ENCODE measurements at places on chromosomes 7 and 10.

DNA sequence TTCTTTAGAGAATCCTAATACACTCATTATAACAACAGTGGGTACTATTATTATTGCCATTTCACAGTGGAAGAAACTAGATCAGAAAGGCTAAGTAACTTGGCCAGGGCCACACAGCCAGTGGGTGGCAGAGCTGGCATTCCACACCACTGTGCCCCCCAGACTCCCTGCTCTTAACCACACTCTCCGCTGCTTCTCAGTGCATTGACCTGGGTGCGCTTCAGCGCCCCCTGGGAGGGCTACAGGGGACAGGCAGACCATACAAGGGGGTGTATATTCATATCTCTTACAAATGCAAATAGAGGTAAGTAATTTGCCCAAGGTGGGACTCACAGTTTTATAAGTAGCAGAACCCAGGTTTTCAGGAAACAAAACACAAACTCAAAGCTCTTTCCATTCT, 77.0 kb upstream of the NMT2 start:
- DNase-seq, result peak; percentile 38

DNA sequence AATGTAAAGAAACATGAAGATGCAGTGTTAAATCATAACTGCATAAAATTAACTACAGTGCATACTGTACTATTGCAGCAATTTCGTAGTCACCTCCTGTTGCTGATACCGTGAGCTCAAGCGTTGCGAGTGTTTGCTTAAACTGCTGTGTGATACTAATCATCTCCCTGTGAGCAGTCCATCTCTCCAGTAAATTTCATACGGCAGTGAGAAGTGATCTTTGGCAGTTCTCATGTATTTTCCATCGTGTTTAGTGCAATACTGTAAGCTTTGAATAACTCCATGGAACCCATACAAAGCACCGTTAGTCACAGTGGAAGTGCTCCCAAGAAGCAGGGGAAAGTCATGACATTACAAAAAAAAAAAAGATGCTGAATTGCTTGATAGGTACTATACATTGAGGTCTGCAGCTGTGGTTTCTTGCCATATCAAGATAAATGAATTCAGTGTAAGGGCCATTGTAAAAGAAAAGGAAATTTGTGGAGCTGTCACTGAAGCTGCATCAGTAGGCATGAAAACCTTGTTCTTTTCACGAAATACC, 360.4 kb downstream of the EXOC4 start:
- DNase-seq, result no peak

GRCh38 chr10:15227611-15228372, 59.3 kb upstream of the NMT2 start:
- DNase-seq, result no peak

DNA sequence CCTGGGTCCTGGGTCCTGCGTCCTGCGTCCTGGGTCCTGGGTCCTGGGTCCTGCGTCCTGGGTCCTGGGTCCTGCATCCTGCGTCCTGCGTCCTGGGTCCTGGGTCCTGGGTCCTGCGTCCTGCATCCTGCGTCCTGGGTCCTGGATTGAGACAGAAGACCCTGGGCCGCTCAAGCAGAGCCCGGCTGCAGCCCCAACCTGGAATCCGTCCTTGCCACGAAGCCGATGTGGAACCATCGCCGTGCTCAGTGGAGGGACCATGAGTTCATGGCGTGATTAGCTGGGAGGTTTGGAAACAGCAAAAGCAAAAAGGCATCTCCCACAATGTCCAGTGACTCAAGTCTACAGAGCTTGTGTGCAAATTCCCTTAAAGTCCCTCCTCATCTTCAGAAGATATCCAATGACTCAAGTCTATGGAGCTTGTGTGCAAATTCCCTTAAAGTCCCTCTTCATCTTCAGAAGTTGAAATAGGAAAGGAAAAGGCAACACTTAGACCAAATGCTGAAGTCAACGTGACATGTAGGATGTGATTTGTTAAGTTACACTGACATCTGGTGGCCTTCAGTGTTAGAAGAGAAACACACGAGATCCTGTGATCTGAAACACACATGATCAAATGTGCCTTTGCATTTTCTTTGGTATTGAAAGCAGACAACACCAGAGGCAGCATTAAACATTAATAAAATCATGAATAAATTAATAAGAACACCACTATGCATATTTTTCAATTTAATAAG, 179.9 kb downstream of the PTPRN2 start:
- DNase-seq, result peak; percentile 15

GRCh38 chr7:51101111-51101757, 215.4 kb downstream of the COBL start:
- DNase-seq, result no peak

- no peak for DNase-seq
Measured at GRCh38 chr10:121772406-121772805, 155.4 kb downstream of the ATE1 start.

DNA sequence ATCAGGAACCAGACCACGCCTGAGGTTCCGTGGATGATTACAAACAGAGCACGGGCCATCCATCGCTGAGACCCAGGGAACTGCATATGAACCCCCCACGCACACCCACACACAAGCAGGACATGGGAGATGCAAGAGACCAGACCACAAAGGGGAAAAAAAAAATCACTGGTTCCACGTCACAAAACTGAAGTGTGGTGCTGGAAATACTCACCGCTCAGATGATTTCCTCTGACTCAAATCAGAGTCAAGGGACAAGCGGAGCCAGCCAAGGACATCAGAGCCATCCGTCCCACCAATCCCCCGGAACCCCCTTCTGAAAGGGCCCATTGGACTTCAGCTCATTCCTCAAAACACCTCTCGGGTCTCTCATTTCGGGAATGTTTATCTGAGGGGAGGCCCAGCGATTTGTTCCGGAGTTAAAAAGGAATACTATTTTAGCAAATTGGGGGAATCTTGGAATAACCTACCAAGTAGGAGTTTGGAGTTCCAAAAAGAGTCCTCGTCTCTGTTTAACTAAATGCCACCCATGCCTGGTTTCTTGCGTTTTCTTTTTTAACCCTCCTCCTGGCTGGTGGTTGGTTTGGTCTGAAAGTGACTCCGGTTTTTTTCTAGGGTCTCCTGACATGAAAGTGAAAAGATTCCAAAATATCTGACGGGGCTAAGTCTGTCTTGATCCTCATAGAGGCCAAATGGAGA, 15.0 kb downstream of the SNX8 start:
- no peak for DNase-seq

DNA sequence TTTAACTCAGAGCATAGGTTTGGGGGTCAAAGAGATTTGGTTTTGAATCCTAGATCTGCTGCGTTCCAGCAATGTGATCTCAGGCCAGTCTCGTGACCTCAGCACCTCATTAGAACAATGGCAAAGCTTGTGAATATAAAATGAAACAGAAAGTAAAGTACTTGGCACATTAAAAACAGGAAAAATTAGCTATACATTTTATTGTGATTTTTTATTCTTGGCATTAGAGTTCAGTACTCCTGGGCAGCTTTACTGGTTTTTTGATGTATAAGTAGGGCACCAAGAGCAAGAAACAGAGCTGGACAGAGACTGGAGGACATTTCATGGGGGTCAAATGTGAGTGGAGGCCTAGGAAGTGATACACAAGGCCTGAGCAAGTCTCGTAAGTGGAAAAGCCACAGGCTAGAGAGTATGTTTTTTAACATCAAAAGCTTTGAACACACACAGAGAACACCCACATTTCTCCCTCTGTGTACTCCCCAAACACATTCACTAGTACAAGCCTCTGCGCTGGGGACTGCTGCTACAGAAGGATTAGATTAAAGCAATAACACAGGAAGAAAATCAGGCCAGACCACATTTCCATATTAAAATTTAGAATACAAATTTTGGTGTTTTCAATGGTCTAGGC, 157.2 kb upstream of the SLC25A13 start:
- DNase-seq, result no peak

DNA sequence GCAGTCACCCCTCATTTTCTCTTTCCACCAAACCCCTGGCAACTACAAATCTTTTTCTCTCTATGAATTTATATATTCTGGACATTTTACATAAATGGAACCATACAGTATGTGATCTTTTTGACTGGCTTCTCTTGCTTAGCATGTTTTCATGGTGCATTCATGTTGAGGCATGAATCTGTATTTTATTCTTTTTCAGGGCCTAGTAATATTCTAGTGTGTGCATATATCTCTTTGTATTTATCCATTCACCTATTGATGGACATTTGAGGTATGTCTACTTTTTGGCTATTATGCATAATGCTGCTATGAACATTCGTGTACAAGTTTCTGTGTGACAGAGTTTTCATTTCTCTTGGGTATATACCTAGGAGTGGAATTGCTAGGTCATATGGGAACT, 78.2 kb downstream of the HACD1 start:
- DNase-seq, result no peak

DNA sequence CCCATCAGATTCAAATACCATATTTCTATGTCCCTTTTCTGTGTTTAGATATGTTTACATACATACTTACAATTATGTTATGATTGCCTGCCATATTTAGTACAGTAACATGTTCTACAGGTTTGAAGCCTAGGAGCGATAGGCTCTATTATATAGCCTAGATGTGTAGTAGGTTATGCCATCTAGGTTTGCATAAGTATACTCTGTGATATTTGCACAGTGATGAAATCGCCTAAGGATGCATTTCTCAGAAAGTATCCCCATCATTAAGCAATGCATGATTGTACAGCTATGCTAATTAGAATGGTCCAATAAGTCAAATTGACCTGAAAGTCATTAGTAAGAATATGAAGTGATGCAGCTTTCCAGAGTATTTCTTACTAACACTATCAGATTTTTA, 1171.7 kb upstream of the LRRTM3 start:
- DNase-seq, result no peak

DNA sequence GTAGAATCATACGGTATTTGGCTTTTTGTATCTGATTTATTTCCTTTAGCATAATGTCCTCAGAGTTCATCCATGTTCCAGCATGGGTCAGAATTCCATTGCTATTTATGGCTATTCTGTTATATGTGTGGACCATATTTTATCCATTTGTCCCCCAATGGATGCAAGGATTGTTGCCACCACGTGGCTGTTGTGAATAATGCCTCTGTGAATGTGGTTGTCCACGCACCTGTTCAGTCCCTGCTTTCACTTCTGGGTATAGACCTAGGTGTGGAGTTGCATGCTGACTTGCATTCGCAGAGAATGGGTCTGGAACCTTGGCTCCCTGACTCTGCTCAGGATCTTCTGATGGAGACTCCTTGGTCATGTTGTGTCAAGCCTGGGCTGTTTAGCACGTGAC, 199.9 kb downstream of the CAMK1D start:
- DNase-seq, result no peak

GRCh38 chr7:159006610-159007130, 138.0 kb downstream of the VIPR2 start:
- no peak for DNase-seq

DNA sequence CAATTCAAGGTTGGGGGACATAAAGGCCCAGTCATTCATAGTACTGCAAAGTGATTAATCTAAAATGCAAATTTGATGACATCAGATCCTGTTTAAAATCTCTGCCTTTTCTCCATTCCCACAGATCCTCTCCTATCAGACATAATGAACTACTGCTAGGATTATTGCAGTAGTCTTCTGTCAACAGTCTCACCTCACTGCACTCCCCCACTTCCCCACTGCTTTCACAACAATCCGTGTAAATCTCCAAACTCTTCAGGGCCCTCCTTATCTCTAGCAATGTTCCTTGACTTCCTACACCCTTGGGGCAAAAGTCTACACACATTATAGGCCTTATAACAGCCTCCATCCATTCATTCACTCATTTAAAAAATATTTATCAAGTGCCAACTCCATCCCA, 112.4 kb downstream of the KBTBD2 start:
- no peak for DNase-seq

- DNase-seq, result no peak
Measured at GRCh38 chr10:110109511-110109910, 97.9 kb upstream of the MXI1 start.

GRCh38 chr10:71663311-71663710, 56.3 kb downstream of the C10orf105 start:
- no peak for DNase-seq

DNA sequence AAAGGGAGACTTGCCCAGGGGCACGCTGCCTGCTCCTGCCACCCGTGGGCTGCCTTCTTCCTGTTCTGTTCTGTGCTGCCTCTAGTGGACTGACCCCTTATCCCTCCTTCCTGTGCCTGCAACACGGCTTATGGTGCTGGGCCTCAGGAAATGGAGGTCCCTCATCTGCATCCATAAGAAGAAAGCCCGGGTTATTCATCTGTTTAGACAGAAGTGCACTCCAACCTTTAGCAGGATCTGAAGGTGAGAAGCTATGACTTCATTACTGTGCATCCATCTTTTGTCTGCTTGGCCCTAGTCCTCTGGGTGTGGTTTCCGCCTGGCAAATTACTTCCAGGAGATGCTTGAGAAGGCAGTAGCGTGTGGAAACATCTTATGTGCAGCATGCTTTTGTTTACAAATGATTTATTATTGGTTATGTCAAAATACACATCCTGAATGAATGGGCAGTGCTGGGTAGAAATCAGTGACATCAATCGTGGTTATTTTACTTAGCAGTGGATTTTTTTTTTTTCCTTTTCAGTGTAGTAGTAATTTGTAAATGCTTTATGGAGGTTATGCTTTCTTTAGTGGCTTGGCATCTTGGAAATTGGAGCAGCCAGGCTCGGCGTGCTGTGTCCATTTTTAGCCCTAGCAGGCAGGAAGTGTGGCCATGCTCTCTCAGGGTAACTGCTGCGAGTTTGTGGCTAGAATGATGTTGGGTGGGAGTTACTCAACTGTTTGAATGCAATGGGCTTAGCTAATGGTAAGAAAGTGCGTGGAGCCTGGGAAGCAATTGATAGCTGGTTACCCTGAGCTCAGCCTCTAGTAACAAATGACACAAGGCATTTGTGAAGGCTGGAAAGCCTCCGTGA, 12.7 kb downstream of the PTPRE start:
- peak; percentile 18 for DNase-seq

- no peak for DNase-seq
Measured at GRCh38 chr7:85776691-85777345, 590.0 kb upstream of the SEMA3D start.

- no peak for DNase-seq
Measured at GRCh38 chr10:76115471-76116155, 684.2 kb downstream of the LRMDA start.

GRCh38 chr10:88903715-88904114, 23.7 kb downstream of the STAMBPL1 start:
- DNase-seq, result no peak

DNA sequence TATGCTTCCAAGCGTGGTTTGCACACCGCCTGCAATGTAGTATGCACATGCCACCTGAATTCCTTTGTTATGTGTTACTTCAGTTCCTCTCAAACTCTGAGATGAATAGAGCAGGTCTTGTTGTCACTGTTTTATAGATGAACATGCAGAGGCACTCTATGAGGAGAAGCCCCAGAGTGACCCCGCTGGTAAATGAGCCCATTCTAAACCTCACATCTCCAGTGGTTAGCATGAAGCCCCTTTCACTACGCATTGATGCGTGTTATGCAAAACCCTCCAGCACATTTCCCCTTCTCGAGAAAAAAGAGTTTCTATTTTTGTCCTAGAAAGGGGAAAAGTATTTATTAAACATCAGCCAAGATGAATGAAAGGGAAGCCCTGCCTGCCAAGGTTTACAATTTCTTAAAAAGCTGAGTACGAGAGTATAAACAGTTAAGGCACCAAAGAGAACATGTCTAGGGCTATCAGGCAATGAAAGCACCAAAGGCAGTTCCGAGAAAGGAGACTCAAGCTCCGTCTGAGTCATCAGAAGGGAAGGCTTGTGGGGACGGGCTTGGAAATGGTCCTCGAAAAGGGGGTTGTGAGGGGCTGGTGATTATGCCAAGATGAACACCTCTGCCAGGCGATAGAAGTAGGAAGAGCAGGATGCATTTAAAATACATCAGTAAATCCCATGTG, 58.7 kb upstream of the PFKP start:
- DNase-seq, result no peak

Measured in A673 (cell line).